ENCODE measurements at places on chromosomes 11 and 22.

DNA sequence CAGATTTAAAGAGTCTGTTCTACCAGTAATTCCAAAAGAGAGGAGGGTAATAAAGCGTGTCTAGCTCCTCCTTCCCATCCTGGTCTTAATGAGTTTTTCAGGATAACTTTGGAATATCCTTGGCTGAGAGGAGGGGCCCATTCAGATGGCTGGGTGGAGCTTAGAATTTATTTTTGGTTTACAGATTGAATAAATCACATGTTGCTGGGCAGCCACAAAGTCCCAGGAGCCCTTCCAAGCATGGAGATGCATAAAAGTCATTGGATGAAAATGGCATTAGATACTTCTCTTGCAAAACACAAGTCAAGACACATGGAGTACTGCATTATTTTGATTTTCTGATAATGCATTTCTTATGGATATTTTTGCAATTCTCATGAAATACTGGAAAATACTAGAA lies 139.0 kb downstream of the TRPC6 start:
- no peak for DNase-seq

- DNase-seq: no peak
Observed at GRCh38 chr22:50731811-50732624, 6.0 kb upstream of the ACR start.

DNA sequence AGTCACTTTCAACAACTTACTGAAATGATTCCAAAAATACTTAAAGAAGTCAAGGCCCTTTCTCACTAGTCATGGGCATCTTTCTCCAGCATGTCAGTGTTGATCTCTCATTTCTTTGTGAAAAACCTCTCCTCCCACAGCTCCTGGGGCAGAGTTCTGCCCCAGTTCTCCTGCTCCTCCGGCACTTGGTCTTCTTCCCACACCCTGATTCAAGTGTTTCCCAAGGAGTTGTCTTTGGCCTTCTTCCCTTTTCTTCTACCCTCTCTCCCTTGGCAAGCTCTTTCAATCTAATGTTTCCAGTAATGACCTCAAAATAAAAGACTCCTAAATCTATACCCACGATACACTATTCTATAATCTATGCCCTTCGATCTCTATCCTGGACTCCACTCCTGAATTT lies 42.1 kb upstream of the CCDC34 start:
- DNase-seq: no peak

GRCh38 chr22:34608540-34609115 lies 457.3 kb upstream of the ISX start:
- no peak for DNase-seq

DNA sequence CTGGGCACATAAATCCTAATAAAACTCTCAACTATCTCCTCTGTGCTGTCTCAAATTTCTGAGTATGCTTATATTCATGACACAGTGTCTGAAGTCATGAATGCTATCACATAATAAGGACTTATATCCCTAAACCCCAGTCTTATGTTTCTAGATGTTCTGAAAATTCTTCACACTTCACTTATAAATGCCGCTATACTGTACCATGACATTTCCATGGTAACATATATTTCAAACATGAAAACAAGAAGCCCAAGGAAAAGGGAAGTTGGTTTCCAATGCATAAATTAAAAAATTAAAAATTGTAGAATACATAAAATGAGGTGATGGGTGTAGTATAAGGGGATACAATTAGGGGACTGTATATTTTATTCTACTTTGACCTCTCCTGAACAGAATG lies 11.7 kb downstream of the GVQW3 start:
- DNase-seq: no peak

- DNase-seq: no peak
Observed at GRCh38 chr22:22243033-22243680, 1.4 kb upstream of the VPREB1 start.

- DNase-seq: no peak
Observed at GRCh38 chr11:110172468-110173065, 79.4 kb downstream of the ZC3H12C start.

GRCh38 chr11:67309661-67310061 lies 6.3 kb downstream of the SSH3 start:
- DNase-seq: no peak

GRCh38 chr22:16789860-16790493 lies 35.2 kb downstream of the XKR3 start:
- no peak for DNase-seq

- DNase-seq: no peak
Observed at GRCh38 chr11:1310318-1310687, 871 bp upstream of the TOLLIP start.

GRCh38 chr11:110338684-110339083 lies 42.3 kb upstream of the RDX start:
- DNase-seq: no peak

DNA sequence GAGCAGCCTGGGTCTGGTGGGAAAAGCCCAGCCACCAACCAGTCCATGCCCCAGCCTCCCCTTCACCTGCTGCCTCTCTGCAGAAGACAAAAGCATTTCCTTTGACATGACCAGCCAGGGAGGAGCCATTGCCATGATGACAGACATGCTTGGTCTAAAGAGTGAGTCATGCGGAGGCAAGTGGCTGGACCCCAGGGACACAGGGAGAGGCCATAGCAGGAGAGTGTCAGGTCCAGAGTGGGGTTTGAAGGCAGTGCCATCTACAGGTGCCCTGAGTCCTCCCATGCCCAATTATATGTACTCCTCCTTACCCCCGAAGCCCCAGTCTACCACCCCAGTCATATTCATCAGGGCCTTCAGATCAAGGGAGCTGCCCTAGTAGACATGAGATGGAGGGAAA lies 67.4 kb downstream of the SCN3B start:
- no peak for DNase-seq

GRCh38 chr11:61581030-61581928 lies at the start of gene SYT7:
SYT7 (minus strand) TSS chr11:61581076; CDS start chr11:61580820, 256 bp downstream.
- peak; percentile 89 for DNase-seq

GRCh38 chr22:45628515-45628914 lies 43.1 kb upstream of the ATXN10 start:
- no peak for DNase-seq

- DNase-seq: no peak
Observed at GRCh38 chr11:112911124-112911523, 50.1 kb upstream of the NCAM1 start.

GRCh38 chr11:26332572-26332915 lies 614 bp downstream of the ANO3 start:
- DNase-seq: no peak

GRCh38 chr22:41491374-41492100 lies 22.6 kb downstream of the ACO2 start:
- DNase-seq: no peak

Data from hippocampal formation (tissue), 2 donors.